ENCODE measurements at places on chromosomes 7 and 10.
A peak's percentile ranks its signal among the peaks of the same experiment; 100 is the strongest.

DNA sequence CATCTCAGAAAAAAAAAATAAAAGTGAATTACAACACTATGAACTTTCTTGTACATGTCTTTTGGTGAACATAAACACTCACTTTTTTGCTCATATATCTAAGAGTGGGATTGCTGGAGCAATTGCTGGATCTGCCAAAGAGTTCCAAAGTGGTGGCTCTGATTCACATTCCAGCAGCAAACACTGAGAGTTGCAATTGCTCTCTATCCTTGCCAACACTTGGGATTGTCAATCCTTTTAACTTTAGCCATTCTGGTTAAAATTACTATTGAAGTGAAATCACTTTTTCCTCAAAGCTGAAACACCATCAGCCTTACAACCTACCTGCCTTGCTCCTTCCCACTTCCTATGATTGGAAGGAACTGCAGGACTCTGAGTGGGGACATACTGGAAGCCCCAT is 70.7 kb downstream of the CDHR3 start:
- no peak for DNase-seq

DNA sequence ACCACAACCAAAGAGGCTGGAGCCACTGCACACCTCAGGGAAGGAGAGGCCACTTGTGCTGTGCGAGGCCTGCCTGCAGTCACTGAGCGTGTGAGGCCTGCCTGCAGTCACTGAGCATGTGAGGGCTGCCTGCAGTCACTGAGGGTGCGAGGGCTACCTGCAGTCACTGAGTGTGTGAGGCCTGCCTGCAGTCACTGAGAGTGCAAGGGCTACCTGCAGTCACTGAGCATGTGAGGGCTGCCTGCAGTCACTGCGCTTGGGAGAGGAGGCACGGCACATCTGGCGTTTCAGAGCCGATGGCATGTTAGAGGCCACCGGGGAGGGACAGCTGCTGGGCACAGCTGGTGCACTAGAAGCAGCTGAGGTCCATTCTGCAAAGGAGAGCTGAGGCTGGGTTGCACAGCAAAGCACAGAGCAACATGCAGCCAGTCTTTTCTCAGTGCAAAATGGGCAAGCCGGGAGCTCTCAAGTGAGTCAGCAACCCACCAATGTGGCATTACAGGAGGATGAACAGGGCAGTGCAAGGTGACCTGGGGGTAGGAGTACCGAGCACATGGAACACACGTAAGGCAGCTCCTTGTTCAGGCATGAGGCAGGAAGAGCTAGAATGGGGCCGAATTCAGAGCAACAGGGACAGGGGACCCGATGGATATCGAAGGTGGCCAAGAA is 540.1 kb downstream of the PTPRN2 start:
- no peak for DNase-seq

GRCh38 chr7:22173685-22174573 is 183.0 kb downstream of the RAPGEF5 start:
- DNase-seq: no peak

GRCh38 chr10:116055917-116056252 is 217.1 kb downstream of the GFRA1 start:
- no peak for DNase-seq

DNA sequence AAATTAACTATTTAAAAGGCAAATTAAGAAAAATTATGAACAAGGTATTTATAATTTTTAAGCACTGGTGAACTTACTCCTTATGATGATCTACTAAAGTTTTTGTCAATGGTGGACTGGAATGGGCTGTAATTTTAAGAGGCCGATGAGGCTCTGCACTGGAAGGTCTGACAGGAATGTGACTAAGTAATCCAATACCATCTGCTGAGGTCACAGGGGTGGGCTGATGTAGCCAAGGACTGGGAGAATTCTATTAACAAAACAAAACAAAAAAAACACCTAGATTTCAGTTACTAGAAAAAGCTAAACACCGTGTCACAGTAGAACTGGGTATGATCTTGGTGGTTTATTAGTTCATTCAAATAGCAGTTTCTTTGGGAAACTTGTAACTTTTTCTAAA is 75.9 kb downstream of the NRBF2 start:
- DNase-seq: no peak

- no peak for DNase-seq
Measured at GRCh38 chr10:5608608-5609220, 57.7 kb downstream of the ASB13 start.

- DNase-seq: no peak
Measured at GRCh38 chr10:1287487-1287886, 231.3 kb downstream of the WDR37 start.

DNA sequence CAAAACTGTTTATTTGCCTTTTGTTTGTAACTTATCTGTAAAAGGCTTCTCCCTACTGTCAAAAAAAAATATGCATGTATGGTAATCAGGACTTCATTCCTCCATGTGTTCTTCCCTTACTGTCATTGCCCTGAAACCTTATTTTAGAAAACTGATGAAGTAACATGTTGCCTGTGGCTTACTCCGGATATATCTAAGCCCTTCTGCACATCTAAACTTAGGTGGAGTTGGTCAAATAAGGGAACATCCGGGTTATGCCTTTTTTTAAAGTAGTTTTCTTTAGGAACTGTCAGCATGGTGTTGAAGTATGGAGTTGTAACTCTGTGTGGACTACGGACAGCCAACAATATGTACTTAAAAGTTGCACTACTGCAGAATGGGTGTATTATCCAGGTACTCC is 6.2 kb downstream of the SAR1A start:
- DNase-seq: no peak

GRCh38 chr7:142776206-142776844 is 5.6 kb downstream of the PRSS2 start:
- no peak for DNase-seq

DNA sequence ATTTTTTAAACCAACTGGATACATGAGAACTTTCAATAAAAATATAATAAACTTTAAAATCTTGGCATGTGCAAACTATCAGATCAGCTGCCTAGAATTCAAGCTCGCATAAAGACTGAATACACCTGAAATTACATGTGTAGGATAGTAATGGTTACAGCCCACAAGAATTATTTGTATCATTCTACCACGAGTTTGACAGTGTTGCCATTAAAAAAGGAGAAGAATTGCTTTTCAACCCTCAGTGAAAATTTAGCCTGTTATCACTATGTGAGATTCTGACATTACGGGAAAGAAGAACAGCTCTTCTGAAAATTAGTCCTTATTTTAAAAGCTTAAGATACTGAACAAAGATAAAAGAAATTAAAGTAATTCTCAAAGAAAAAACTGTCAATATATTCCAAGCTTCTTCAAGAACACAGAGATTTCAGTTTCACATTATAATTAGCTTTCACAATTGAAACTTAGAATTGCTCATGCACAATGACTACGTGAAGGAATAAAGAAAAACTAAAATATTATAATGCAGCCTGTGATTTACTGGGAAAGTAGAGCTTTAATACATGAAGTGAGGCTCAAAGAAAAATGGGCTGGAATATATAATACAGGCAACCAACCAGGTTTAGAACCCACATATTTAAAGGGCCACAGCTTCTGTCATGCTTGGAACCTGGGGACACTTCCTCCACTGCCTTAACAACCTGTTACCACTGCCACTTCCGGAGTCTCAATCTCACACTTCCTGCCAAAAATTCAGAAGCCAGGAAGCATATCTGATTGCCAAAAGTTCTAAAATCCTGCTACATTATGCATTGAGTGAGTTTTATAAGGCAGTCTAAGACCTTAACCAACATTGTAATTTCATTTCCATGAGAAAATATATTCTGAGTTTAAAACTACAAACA is 23.2 kb downstream of the TPK1 start:
- DNase-seq: no peak

- DNase-seq: no peak
Measured at GRCh38 chr7:139798892-139799291, 21.1 kb upstream of the HIPK2 start.

DNA sequence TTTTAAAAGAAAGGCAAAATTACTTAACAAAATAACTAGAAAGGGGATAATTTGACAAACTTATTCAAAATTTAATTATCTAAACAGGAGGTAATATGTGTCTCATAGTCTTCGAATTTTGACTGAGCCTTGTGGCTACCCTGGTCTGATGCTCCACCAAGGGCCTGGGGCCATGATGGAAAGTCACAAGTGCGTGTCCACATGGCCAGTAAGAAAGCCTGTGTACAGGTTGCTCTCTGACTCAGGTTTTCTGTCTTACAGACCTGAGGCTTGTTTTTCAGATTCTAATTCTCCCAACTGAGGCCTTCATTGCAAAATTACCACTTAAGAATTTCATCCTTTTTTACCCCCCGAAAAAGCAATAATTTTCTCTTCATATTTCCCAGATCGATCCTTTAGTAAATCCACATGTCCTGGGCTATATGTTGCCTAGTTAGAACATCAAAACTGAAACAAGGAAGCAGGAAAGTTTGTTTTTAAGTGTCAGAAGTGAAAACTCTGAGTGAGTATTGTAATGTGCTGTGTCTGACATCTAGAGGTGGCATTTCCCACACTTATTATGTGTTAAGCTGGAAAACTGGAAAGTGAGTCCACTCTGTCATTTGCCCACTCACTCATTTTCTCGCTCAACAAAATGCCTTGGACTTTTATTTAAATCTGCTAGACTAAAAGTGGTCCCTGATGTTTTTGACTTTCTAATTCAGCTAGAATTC is 10.0 kb downstream of the CYP3A43 start:
- DNase-seq: no peak

DNA sequence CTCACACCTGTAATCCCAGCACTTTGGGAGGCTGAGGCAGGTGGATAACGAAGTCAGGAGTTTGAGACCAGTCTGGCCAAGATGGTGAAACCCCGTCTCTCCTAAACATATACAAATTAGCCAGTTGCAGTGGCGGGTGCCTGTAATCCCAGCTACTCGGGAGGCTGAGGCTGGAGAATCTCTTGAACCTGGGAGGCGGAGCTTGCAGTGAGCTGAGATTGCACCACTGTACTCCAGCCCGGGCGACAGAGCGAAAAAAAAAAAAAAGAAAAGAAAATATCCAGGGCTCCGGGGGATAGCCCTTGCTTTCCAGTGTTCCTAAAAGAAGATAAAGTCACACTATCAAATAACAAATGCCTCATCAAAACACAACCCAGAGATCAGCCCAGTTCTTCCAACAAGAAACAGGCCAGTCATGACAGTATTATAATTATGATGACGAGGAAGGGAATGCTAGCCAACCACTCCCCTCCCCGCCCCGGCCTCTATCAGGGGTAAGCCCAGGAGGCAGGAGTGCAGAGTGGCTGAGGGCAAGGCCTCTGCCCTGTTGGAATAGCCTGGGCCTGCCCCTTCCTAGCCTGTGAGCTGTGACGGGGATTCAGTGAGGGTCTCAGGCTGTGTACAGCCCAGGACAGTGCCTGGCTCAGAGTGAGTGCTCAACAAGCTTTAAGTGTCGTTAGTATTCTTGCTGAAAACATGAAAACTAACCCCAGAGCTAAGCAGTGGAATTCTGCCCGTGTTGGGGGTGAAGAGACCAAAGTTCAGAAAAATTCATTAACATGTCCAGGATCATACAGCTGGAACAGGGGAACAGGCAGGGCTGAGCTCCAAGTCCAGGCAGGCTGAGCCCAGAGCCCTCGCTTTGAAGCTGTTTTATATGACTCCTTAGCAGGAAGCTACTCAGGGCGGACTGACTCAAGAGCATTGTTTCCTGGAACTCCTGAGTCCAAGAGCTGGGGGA is 54.3 kb downstream of the FAM241B start:
- no peak for DNase-seq

DNA sequence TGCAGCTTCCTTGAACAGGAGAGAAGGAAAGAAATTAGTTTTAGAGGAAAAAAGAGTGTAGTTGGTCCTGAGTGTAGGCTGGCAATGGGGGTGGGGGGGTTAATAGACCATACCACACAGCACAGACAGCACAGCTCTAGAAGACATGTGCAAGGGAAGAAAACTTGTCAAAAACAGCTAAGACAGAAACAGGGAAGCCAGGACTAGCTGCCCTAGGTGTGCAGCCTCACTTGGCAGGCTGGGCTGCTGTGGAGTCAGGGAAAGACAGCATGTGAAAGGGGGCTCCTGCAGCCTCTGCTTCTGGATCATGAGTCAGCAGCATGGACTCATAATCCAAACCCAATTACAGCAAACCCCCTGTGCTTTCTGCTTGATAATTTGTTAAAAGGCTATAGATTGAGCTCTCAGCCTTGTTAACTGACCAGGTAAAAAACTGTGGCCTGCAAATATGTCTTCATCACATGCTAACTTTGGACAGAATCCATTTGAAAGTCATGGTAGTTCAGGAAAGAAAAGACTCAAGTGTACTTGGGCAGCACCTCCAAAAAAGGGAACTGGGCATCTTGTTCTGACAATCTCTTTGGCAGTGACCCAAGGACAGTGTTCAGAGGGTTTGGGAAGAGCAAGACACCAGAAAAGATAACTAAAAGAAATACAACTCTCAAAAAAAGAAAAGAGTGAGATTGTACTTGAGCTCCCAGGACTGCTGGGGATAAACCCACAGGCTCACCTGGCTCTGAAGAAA is 142.2 kb upstream of the VWC2 start:
- DNase-seq: no peak

GRCh38 chr10:14686356-14686755 is 88.3 kb downstream of the FAM107B start:
- no peak for DNase-seq

GRCh38 chr10:33333260-33334101 is 986 bp downstream of the NRP1 start:
- DNase-seq: no peak

DNA sequence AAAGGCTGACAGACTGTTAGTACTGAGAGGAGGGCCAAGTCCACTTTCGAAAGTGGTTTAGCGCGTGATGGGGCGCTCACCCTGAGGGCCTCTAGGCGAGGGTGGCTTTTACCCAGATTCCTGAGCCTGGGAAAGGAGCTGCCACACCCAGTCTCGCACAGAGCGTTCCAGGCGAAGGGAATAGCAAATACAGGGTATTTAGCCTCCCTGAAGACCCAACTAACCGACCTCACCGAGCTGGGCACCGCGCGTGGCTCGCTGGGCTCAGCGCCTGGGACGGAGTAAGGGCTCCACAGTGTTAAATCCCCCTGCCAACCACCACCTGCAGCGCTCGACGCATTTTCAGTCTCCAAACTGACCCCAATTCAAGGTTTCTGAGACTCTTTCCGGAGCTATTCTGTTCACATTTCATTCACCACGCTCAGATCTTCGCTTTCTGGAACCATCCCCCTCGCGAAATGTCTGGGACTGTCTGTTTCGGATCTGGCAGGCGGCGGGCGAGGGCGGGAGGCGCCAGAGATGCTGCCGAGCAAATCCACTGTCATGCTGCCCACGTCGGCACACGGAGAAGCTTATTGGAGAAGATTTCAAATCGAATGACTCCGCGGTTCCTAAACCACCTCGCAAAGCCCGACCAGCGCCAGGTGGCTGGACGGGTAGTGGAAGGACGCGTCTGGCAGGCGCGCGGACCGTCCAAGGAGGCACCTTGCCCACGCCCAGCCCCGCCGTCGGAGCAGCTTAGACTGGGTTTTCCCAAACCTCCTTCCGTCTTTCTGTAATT is 1.4 kb upstream of the OSBPL3 start:
- peak; percentile 81 for DNase-seq

- no peak for DNase-seq
Measured at GRCh38 chr10:77504196-77504872, 133.3 kb downstream of the KCNMA1 start.
